Activated CD4-positive, alpha-beta T cell treated with anti-CD3 and anti-CD28 coated beads, Interleukin-2, amount 50 U/mL, for 4 hours (primary cell): ENCODE measurements at places on chromosomes 7 and 10.
A peak's percentile ranks its signal among the peaks of the same experiment; 100 is the strongest.

DNA sequence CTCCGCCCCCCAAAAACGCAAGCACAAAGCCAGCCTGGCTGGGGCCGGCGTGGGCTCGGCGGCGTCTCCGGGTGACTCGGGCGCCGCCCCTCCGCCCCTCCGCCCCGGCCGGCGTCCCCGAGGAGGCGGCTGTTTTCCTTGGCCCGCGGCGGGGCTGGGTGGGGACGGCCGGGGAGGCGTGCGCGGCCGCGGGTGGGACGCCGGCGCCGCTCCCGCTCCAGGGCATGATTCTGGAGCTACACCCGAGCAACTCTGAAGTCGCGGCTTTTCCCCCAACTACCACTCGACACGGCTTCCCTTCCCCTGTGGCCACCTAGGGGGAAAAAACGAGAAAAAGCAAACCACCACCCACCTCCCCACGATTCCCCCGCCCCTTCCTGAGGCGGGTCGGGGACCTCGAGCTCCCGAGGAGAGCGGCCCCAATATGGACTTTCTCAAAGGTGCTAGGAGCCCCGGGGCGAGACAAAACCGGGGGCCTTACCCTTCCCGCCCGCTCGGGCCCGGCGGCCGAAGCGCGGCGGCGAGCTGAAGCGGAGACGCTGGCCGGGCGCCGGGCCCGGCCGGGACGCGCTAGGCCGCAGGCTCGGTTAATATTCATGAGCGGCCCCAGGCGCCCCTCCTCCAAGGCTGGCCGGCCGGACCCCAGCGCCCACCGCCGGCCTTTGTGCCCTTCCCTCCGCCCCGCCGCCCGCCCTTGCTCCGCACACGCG, 856 bp downstream of the ARHGAP21 start:
- peak; percentile 36 for DNase-seq

DNA sequence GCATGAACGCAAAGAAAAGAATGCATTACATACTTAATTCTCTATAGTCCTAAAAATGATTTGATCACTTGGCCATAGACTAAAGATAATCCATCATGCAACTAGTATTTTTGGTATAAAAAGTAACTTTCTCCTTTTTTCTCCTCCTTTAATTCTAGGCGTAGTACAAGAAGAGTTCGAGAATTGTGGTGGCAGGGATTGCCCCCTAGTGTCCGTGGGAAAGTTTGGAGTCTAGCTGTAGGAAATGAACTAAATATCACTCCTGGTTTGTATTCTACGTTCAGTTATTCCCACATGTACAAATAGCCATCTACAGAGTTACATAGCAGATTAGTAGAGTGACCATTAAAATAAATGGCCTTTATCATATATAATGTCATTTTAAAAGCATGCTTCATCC, 45.5 kb upstream of the HELLS start:
- DNase-seq: no peak

GRCh38 chr10:71048971-71049615, 160.7 kb upstream of the PCBD1 start:
- DNase-seq: no peak

GRCh38 chr7:128063088-128063487, 31.9 kb upstream of the LRRC4 start:
- DNase-seq: no peak

- DNase-seq: no peak
Measured at GRCh38 chr10:5079306-5079830, 14.8 kb upstream of the AKR1C3 start.

DNA sequence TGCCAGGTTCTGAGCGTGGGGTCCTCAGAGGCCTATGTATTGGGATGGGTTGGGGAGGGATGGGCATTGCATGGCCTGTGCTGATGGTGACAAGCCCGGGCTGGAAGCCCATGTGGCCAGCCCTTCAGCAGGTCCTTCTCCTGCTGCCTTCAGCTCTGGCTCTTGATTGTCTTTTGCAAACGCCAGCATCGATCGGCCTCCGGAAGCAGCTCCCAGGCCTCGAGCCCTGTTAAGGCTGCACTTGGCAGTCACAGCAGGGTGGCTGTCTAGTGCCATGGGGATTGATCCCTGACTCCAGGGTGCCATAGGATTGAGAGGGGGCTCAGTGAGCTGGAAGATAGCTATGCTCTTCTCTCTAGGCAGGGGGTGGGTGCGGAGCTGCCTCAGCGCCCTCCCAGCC, 51.4 kb downstream of the CDH23 start:
- DNase-seq: no peak

- no peak for DNase-seq
Measured at GRCh38 chr7:87003872-87004798, 55.3 kb downstream of the ELAPOR2 start.

- no peak for DNase-seq
Measured at GRCh38 chr7:2100278-2101208, 132.2 kb downstream of the MAD1L1 start.

DNA sequence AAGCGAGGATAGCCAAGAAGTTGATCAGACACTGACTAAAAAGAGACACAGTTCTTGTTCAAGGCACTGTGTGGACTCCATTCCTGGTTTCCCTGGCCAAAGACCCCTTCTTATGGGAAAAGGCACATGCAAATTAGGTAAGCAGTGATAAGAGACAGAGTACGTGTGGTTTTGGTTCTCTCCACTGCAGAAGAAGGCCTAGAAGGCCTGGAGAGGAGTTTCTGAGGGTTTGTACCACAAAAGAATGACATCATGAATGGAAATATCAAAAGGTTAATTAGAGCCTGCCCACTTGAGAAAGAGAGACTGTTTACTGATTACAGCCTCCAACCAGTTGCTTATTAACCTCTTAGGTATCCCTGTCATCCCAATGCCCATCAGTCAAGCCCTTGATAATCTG, 137.5 kb downstream of the ZNF365 start:
- DNase-seq: no peak

DNA sequence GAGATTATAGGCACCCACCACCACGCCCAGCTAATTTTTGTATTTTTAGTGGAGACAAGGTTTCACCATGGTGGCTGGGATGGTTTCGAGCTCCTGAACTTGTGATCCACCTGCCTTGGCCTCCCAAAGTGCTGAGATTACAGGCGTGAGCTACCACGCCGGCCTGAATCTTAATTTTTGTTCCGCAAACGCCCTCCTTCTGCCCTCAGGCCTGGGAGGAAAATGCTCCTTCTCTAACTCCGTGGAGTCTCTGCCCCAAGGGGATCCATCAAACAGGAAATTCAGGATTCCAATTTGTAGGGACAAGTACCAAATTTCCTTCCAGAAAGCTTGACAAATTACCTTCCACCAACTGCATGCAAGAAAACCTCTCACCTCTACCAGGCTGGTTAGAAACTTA, 43.2 kb downstream of the RBAK start:
- no peak for DNase-seq

DNA sequence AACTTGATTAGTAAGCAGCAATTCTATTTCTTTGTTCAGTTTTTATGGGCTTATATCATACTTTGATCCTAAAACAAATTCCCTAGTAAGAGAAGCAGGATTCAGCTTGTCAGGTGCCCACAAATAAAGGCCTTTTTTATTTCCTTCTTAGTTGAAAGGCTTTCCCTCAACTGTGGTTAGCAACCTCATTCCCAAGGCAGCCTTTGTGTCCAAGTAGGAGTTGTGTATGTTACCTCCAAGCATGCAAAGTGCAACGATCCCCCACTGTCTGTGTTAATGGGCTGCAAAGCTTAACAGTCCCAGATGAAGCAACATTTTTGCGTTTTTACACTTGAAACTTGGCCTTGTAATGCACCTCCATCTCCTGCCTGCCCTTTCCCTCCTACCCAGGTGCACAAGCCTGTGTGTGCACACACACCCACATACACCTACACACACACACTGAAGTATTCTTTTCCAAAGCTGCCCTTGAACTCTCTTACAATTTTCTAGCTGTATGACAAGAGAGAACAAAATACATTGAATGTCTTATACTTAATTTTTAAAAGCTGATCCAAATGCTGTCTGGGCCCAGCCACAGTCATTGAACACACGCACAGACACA, 278.2 kb downstream of the SNX13 start:
- DNase-seq: no peak

GRCh38 chr10:132096223-132096622, 30.5 kb downstream of the JAKMIP3 start:
- no peak for DNase-seq

DNA sequence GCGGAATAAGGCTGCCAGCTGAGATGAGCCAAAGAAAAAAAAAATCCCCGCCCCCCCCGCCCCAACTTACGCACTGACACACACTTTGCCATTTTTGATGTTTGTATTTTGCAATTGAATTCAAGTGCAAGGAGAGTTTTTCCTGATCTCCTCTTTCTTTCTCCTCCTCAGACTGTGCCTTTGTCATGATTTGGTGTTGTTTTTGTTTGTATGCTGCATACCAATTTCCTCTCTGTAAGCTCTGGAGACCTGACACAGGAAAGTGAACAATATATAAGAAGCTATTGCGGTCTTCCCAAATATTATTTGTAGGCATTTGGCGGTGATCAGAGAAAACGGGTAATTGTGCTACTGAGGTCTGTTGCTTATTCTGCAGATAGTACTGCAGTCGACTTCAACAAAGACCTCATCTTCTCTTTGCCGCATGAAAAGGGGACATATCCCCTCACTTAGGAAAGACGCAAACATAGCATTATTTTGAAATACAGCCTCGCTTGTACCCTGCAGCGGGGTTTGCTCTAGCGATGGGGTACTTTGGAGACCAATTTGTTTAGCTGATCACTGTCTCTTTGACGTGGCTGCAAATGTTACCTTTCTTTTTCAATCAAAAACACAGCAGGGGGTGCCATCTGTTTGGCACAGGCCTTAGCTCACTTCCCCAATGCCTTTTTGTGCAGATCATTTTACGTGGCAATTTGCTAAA, 206.6 kb downstream of the SKAP2 start:
- no peak for DNase-seq

GRCh38 chr7:42263971-42264370, 27.0 kb upstream of the GLI3 start:
- no peak for DNase-seq

- no peak for DNase-seq
Measured at GRCh38 chr10:50498465-50498864, 125.3 kb downstream of the SGMS1 start.

GRCh38 chr7:5478568-5479430, 55.2 kb upstream of the TNRC18 start:
- DNase-seq: no peak

DNA sequence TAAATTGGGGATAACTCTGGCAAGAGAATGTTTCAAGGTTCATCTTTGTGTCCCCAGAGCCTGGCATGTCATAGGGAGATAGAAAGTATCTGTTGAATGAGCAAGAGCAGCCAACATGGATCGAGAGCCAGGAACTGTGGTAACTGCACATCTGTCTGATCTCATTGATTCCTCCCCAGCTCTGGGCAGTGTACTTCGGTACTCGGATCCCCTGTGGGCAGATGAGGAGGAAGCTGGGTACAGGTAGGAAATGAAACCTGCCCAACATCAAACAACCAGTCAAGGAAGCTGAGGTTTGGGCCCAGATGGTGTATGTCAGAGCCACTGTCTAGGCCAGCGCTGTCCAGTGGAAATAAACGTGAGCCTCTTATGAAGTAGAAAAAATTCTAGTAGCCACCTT, 76.4 kb downstream of the GRK5 start:
- DNase-seq: no peak

DNA sequence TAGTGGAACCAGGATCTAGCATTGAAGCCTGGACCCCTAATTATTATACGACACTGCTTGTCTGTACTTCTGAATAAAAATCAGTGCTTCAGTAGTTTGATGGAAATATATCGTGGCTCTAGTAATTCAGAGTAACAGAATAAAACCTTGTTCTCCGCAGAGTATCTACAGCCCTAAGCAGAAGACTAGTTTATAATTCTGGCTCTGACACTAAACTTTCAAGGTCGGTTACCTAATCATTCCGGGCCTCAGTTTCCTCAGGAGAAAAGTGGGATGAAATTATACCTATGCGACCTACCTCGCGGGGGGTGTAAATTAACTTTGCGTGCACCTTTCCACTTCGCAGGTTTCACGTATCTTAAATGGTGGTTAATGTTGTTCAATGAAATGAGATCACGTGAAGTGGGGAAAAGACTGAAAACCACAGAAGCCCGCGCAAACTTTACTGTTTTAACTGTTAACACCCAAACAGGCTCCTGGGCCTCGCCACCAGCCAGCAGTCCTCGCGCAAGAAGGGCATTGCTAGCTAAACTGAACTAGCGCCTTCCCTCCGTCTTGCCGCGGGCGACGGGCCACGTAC, 615 bp downstream of the THAP5 start:
- peak; percentile 32 for DNase-seq

GRCh38 chr7:105715528-105715927, 134.2 kb upstream of the EFCAB10 start:
- no peak for DNase-seq

DNA sequence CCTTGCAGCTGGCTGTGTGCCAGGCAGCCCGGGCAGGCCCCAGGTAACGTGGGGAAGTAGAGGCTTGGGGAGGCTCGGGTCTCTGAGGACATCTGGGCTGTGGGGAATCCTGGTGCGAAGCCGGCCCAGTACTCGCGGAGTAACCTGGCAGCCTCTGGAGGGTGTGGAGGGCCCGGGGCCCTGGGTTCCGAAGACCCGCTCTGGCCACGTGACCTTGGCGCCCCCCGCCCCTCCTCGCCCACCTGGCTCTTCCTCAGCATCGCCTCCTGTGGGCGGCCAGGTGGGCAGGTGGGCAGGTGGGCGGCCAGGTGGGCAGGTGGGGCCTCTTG, 143.1 kb downstream of the WDR37 start:
- no peak for DNase-seq

DNA sequence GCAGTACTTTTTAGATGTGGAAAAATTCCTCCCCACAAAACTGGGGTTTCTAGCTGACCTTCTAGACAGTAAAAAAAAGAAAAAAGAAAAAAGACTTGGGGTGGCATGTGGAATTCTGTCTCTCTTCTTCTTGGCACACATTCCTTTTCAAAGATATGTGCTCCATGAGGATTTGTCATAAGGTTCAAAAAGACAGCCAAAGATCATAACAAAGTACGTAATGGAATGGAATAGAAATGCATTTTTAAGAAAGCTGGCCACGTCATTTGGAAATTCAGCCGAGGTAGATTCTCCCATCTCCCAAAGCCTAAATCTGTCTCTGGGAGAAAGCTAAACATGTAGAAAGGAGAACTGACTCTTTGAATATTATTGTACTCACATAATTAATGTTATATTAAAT, 381.3 kb upstream of the NFE2L3 start:
- DNase-seq: no peak
